Panc1 (cell line): ENCODE measurements at places on chromosomes 7 and 10. TPM values are rescaled to one million over a fixed set of nuclear protein-coding genes. Genes with fewer than 3 reads are reported as not detected.

DNA sequence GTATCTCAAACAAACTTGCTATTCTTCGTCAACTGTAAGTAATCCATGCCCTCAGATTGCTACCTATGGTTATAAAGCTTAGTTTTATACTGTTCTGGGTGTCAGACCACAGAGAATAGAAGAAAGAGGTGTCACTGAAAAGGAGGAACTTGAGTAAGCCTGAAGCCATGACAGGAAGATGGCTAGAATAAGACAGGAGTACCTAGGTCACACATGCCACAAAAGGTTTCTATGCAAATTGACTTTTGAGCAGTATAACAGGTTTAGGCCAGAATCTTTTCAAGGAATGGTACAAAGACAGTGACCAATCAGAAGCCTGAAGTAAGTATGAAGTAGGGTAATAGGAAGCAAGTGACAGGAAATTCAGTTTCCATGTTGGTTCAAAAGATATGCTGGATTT, 23.5 kb downstream of the FBXW4 start:
- no peak overlapping the region for H3K4me3 ChIP-seq
- no peak overlapping the region for H3K27ac ChIP-seq
- peaks cover 4% of the 10 kb centered on the region; the same call in 1 of the 2 replicates for H3K36me3 ChIP-seq

DNA sequence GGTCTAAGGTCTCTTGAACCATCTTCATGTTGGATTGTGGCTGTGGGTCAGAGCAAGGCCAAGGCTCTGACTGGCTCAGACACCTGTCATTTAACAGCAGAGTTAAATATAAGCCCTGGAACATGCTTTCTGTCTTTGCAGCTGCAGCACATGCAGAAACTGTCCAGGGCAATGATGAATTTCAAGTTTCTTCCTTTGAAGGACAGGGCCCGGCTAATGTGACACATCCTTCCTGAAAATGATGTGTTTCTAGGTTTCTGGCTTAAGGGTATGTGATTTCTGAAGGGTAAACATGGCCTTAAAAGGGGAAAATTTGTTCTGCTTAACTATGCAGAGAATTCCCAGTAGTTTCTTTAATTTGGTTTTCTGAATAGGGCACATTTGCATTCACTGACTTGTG, 34.0 kb upstream of the SLC35B4 start:
- peaks cover 20% of the 10 kb centered on the region for H3K27me3 ChIP-seq
- H3K4me1 ChIP-seq, result no peaks in the 10 kb centered on the region
- DNase-seq, result no peak
- H3K4me3 ChIP-seq, result no peak overlapping the region

- peak; percentile 52 for DNase-seq
- no peak overlapping the region for H3K27ac ChIP-seq
- no peak overlapping the region for H3K4me3 ChIP-seq
- H3K4me1 ChIP-seq, result no peaks in the 10 kb centered on the region
These were observed 124.4 kb downstream of the PON1 start for GRCh38 chr7:95199779-95200558.

- H3K27me3 ChIP-seq, result no peaks in the 10 kb centered on the region
- no peaks in the 10 kb centered on the region for H3K4me1 ChIP-seq
- H3K4me3 ChIP-seq, result no peak overlapping the region
- H3K36me3 ChIP-seq, result no peaks in the 10 kb centered on the region
- no peak overlapping the region for H3K27ac ChIP-seq
These were observed 104.0 kb downstream of the SRI start for GRCh38 chr7:88115816-88116215.

DNA sequence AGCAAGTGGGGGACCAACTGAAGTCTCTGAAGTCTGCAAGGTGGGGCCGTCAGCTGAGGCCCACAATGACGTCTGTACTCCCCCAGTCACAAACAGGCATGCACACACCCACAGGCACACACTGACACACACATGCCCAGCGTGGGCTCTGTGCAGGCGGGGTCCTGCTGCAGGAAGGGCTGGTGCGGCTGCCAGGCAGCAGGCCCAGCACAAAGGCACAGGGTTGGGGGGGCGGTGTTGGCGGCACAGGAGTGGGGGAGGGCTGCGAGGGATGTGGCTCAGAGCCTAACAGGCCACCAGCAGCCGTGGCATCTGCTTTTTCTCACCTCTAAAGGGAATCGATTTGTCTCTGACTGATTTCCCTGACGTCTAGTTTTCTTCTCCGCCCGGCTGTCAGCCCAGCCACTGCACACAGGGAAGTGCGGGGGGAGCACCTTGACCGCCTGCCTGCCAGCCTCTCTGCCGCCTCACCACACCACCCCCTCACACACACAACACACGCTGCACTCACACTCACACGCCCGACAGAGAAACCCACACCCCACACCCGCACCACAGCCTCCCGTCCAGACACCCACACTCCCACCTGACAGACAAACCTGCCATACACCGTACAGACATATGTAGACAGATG, 43.5 kb upstream of the ZMIZ1 start:
- H3K4me1 ChIP-seq, result no peaks in the 10 kb centered on the region
- H3K36me3 ChIP-seq, result no peaks in the 10 kb centered on the region
- no peaks in the 10 kb centered on the region for H3K27me3 ChIP-seq
- DNase-seq, result no peak
- no peak overlapping the region for H3K27ac ChIP-seq

DNA sequence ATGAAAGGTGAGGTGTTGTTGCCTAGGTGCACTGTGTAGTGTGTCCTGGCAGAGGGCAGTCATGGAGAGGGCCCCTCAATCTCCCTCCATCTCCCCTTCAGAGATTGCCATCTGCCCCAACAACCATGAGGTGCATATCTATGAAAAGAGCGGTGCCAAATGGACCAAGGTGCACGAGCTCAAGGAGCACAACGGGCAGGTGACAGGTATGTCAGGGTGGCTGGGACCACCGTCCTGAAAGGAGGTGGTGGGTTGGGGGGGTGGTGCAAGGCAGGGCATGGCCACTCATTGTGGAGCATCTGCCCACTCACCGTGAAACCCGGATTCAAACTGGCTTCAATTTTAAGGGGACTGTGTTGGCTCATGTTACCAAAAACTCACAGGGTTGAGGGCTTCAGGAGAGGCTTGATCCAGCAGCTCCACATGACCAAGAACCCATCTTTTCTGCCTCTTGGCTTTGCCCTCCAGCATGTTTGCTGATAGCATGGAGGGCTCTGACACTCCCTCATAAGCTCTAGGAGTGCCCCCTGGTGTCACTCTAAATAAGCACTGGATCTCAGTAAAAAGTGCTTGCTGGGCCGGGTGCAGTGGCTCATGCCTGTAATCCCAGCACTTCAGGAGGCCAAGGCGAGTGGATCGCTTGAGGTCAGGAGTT, 12.2 kb downstream of the ARPC1B start:
- no peak overlapping the region for H3K4me3 ChIP-seq
- H3K36me3 ChIP-seq, result peaks cover 2% of the 10 kb centered on the region; the same call in 1 of the 2 replicates
- no peaks in the 10 kb centered on the region for H3K27me3 ChIP-seq
- 0 out of 2 replicates have a peak, but pooled peaks cover 1% of the 10 kb centered on the region for H3K4me1 ChIP-seq
- no peak overlapping the region for H3K27ac ChIP-seq

The HTRA1 gene
- total RNA-seq, result 32.8 TPM

DNA sequence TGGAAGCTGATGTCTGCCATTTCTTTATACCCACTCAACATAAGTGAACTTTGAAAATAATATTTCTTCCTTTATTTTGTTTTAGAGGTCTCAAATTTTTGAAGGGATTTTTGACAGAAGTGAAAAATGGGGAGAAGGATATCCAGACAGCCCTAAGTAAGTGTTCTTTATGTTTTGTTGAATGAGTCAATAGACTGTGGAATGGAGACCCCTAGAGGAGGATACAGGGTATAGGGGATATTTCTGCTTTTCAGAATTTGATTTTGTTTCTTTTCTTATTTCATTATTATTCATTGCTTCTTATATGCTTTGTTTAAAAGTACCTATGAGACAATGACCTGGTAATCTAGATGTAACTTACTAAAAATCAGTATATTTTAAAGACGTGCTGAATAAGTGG, 34.4 kb downstream of the PLEKHA8 start:
- H3K27me3 ChIP-seq, result no peaks in the 10 kb centered on the region
- DNase-seq, result peak; percentile 17
- no peak overlapping the region for H3K27ac ChIP-seq

The BHLHA15 gene
- 0.26 TPM for total RNA-seq

- no peak overlapping the region for H3K27ac ChIP-seq
- DNase-seq, result no peak
- H3K4me1 ChIP-seq, result no peaks in the 10 kb centered on the region
These were observed 142.2 kb upstream of the INSYN2A start for GRCh38 chr10:127338399-127339110.

The ATP5F1C gene
- 189 TPM for total RNA-seq

DNA sequence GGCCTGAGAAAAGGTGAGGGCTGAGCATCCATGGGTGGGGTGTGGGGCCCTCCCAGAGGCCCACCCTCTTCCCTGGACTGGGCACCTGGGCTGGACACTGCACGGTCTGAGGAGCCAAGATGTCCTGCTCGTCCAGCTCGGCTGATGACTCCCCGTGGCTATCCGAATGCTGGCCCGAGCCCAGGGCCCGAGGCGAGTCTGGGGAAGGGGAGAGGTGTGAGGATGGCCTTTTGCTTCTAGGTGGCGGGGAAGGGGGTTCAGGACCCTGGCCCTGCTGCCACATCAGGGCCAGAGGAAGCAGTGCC, 7.1 kb downstream of the NACAD start:
- H3K4me3 ChIP-seq, result no peak overlapping the region
- H3K36me3 ChIP-seq, result peaks cover 2% of the 10 kb centered on the region; the same call in 1 of the 2 replicates
- no peak for DNase-seq
- H3K27me3 ChIP-seq, result no peaks in the 10 kb centered on the region
- no peaks in the 10 kb centered on the region for H3K4me1 ChIP-seq

GRCh38 chr10:133461841-133462240, 8.1 kb downstream of the SCART1 start:
- no peaks in the 10 kb centered on the region for H3K36me3 ChIP-seq
- no peak for DNase-seq
- H3K27me3 ChIP-seq, result peaks cover 3% of the 10 kb centered on the region; the same call in 1 of the 2 replicates
- H3K4me1 ChIP-seq, result no peaks in the 10 kb centered on the region
- no peak overlapping the region for H3K4me3 ChIP-seq

GRCh38 chr7:7895004-7895650, 73.5 kb upstream of the GLCCI1 start:
- no peaks in the 10 kb centered on the region for H3K27me3 ChIP-seq
- no peak for DNase-seq
- H3K4me3 ChIP-seq, result no peak overlapping the region
- no peaks in the 10 kb centered on the region for H3K36me3 ChIP-seq
- H3K27ac ChIP-seq, result no peak overlapping the region
- no peaks in the 10 kb centered on the region for H3K4me1 ChIP-seq

DNA sequence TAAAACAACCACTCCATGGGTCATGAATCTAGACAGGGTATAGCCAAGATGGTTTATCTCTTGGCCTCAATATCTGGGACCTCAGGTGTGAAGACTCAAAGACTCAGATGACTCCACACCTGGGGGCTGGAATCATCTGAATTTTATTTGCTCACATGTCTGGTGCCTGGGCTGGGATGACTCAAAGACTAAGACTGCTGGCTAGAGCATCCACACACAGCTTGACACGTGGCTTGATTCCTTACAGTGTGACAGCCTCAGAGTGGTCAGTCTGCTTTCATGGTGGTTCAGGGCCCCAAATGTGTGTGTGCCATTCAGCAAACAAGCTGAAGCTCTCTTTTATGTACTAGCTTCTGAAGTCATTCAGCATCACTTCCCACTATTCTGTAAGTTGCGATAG, 333.7 kb downstream of the RNLS start:
- no peak overlapping the region for H3K4me3 ChIP-seq
- no peaks in the 10 kb centered on the region for H3K36me3 ChIP-seq
- H3K4me1 ChIP-seq, result peaks cover 18% of the 10 kb centered on the region
- peak overlapping the region; percentile 31; the same call in 1 of the 2 replicates for H3K27ac ChIP-seq
- H3K27me3 ChIP-seq, result no peaks in the 10 kb centered on the region; the same call in 1 of the 2 replicates

The TMEM229A gene
- total RNA-seq, result not detected

DNA sequence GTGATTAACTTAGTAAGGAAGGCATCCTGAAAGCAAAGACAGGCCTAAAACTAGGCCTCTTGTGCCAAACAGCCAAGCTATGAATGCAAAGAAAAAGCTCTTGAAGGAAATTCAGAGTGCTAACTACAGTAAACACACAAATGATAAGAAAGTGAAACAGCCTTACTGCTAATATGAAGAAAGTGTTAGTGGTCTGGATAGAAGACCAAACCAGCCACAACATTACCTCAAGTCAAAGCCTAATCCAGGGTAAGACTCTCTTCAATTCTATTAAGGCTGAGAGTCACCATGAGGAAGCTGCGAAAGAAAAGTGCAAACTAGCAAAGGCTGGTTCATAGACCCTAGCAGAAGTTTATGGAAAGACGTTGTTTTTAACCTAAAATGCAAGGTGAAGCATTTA, 66.0 kb downstream of the IPMK start:
- H3K27ac ChIP-seq, result no peak overlapping the region
- no peak for DNase-seq
- no peaks in the 10 kb centered on the region for H3K4me1 ChIP-seq
- no peaks in the 10 kb centered on the region for H3K27me3 ChIP-seq
- H3K36me3 ChIP-seq, result no peaks in the 10 kb centered on the region

GRCh38 chr7:94362276-94362675, 32.4 kb upstream of the COL1A2 start:
- H3K4me3 ChIP-seq, result no peak overlapping the region
- no peaks in the 10 kb centered on the region for H3K36me3 ChIP-seq
- H3K4me1 ChIP-seq, result no peaks in the 10 kb centered on the region
- no peak overlapping the region for H3K27ac ChIP-seq
- no peak for DNase-seq

The TECTB gene
- total RNA-seq, result not detected
